H9 (cell line): ENCODE measurements at places on chromosomes 5 and 9. TPM values are rescaled to one million over a fixed set of nuclear protein-coding genes. Genes with fewer than 3 reads are reported as not detected.

DNA sequence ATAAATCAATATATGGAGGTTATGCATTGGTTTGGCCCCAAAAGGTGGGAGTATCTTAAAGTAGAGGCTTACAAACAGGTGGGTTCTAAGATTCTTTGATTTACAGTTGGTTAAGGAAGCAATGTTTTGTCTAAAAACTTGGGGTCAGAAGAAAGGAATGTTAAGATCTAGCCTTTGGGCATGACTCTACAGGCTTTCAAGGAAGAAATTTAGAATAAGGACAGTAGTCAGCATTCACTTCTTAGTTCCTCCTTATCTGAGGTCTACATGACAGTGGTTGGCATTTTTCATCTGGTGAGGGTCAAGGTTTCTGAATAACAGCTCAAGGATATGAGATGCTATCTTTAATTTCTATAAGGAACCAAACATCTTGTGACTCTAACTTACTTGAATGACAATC is 122.8 kb downstream of the CAMK4 start:
- H3K27me3 ChIP-seq: no peaks in the 10 kb centered on the region
- no peaks in the 10 kb centered on the region for H3K36me3 ChIP-seq
- H3K4me1 ChIP-seq: no peaks in the 10 kb centered on the region; the same call in 1 of the 2 replicates
- DNase-seq: no peak

- no peak overlapping the region for H3K4me3 ChIP-seq
- peaks cover 3% of the 10 kb centered on the region; the same call in 1 of the 2 replicates for H3K4me1 ChIP-seq
- no peak overlapping the region for H3K27ac ChIP-seq
- H3K36me3 ChIP-seq: peaks cover 11% of the 10 kb centered on the region
These were observed 7.3 kb upstream of the ALDH1B1 start for GRCh38 chr9:38384990-38385848.

DNA sequence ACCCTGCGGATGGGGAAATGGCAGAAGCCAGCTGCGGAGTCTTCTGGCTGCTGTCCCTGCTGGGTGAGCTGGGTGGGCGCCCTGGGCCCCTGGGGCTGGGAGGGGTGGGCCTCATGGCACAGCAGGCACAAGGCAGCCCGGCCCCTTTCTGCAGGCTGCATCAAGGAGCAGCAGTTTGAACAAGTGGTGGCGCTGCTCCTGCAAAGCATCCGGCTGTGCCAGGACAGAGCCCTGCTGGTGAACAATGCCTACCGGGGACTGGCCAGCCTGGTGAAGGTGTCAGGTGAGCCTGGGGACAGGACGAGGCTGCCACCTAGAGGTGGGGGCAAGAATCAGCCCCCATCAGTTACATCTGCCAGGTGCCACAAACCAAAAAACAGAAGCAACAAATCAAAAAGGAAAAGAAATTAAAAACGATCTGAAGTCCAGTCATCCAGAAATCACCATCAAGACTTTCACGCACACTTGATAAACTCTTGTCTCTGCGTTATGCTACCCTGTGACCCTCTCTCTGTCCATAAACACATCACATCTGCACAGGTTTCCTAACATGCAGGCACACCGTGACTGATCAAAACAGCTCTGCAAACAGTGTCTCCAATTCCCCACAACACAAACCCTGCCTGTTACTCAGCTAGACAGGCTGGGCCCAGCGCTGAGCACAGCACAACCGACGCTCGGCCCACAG is 13.9 kb downstream of the REXO4 start:
- no peaks in the 10 kb centered on the region for H3K4me1 ChIP-seq
- no peaks in the 10 kb centered on the region for H3K27me3 ChIP-seq
- no peak overlapping the region for H3K4me3 ChIP-seq
- peaks cover 38% of the 10 kb centered on the region for H3K36me3 ChIP-seq
- no peak overlapping the region for H3K27ac ChIP-seq

PCDHA4 gene
- 3.5 and 3.9 TPM in 2 replicates for total RNA-seq

FAM240B gene
- not detected in 2 replicates for total RNA-seq
